ENCODE measurements at places on chromosomes 7 and 10. TPM values are rescaled to one million over a fixed set of nuclear protein-coding genes. Genes with fewer than 3 reads are reported as not detected.
A peak's percentile ranks its signal among the peaks of the same experiment; 100 is the strongest.

DNA sequence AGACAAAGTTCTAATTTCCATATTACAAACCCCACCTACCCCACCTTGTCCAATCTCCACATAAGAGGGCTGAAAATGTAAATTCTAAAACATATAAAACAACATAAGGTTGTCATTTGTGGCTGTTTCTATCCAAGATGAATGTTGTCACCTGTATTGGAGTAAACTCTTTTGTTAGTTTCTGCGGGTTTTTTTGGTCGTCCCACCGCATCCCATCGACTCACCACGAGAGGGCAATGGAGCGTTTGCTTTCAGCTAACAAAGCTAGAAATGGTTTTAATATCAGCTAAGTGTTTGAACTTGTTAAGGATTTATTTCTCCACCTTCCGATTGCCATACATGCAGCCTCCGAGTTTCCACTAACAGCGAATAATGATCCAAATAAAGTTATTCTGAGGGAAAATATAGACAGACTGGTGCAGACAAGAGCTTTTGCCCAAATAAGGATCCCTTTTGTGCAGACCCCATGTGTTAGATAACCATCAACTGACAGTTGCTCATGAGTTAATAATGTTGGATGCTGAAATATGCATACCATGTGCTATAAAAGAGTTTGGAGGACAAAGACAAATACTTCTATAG is 137.2 kb downstream of the ARID5B start:
- DNase-seq: peak; percentile 84

- no peak for DNase-seq
Observed at GRCh38 chr10:57716884-57717283, 550.8 kb downstream of the IPMK start.

The TMEM120A gene
- 138 TPM for total RNA-seq

- no peak for DNase-seq
Observed at GRCh38 chr7:117716707-117717299, 156.4 kb downstream of the CTTNBP2 start.

The ZRANB1 gene
- total RNA-seq: 25.7 TPM

DNA sequence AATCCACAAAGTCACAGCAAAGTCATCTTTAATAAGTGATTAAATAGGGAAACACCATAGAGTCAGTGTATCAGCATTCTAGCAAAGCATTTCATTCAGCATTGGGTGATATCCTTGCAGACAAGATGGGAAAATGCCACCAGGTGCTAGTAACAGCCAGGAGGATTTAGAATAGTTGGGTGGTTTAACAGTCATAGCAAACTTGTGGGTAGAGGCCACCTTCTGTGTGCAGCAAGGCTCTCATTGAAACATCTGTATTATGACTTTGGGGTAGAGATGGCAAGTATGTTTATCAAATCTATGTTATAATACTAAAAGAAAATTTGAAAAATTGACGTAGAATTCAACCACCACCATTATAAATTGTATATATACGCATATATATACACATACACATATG is 26.4 kb upstream of the ADO start:
- DNase-seq: no peak

DNA sequence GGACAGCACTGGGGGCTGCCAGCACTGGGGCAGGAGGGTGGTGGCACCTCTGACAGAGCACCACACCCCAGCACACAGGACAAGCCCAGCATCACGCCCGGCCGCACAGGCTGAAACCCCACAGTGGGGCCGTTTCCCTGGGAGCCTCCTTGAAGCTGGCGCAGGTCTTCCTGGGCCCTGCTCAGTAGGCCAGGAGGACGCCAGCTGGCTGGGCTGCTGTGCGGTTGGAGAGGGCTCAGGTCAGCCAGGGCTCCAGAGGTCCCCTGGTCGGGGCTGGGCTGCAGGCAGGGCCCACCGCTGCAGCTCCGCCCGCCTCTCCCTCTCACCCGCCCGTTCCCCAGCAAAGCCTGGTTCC is 137.3 kb downstream of the TCERG1L start:
- DNase-seq: peak; percentile 64

DNA sequence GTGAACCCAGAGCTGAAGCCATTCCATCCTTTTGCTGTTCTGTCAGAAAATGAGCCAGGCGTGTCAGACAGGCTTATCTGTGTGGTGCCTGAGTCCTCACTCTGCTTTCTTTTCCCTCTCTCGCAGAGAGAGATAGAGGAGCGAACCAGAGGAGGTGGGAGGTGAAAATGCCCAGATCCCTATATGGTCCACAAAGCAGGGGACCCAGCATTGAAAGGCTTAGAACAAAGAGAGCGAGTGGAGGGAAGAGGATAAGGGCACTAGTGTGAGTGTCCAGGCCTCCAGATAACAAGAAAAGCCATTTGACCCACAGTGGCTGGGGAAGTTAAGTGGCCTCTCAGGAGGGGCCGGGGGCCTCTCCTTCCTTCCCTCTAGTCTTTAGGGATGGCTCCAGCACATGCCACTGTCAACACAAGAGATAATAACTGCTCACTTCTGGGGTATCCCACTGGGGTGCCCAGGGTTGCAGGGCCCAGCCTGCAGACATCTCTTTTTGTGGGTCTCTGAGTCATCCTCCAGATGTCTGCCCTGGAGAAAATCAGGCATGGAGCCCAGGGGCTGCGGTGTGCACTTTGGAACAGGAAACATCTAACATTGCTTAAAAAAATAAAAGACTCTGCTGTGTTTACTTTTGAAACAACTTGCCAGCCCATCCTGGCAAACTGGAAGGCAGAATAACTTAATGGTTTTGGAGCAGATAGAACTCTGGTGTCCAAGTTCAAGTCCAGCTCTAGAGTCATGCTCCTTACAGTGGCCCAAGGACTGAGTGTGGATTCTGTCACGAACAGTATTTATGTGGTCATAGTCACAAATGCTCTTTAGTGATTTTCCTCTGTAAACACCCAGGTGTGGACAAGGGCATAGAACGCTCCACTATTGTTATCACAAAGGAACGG is 189.5 kb downstream of the CXCL12 start:
- no peak for DNase-seq

DNA sequence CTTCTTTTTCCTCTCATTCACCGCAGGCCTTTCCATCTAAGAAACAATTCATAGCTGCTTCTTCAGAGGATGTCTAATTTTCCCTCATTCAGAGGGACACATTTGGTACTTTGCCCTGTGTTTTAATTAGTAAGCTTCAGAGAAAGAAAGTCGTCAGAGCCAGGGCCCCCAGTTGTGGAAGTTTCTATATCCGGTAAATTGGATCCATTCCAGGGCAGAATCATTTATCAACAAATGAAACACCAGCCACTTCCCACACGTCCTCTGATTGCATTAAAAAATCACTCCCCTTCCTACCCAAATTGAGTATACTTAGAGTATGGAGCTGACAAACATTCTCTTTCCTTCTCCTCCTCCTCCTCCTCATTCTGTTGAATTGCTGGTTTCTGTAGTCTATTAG is 205.8 kb upstream of the HDAC9 start:
- no peak for DNase-seq

The VWDE gene
- 0.38 TPM for total RNA-seq

DNA sequence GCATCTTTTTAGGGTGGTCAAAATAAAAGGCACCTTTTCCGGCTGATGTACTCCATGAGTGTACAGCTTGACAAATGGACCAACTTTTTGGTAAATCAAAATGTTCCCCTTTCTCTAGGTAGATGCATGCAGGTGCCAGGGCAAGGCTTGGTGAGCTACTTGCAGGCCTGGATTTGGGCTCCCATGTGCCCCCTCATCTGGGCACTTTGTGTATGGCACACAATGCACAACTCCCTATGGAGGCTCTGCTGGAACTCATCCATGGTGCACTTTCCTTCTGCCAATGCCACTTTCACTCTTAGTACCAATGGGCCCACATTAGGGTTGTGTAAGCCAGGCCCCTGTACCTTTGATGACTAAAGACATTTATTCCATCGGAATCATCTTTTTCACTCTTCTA is 300.8 kb downstream of the SDHAF3 start:
- DNase-seq: no peak

- DNase-seq: no peak
Observed at GRCh38 chr7:105015390-105015965, 1.5 kb downstream of the KMT2E start.

GRCh38 chr7:99190359-99191009 is 17.4 kb downstream of the KPNA7 start:
- peak; percentile 66 for DNase-seq

DNA sequence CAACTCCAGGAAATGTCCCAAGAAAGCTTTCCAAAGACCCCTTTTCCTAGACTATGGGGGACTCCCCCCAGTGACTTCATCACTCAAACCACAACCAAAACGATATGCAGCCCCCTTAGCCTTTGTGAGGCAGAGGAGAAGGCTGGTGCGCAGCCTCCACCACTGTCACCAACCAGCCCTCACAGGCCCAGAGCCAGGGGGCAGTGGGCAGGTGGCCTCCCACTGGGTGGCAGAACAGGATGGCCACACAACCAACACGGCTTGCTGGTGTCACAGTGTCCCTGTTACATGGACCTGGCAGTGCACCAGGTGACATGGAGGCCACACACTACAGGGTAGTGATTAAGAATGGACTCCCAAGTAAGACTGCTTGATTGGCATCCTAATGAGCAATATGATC is 172.0 kb downstream of the PLXNA4 start:
- DNase-seq: no peak

DNA sequence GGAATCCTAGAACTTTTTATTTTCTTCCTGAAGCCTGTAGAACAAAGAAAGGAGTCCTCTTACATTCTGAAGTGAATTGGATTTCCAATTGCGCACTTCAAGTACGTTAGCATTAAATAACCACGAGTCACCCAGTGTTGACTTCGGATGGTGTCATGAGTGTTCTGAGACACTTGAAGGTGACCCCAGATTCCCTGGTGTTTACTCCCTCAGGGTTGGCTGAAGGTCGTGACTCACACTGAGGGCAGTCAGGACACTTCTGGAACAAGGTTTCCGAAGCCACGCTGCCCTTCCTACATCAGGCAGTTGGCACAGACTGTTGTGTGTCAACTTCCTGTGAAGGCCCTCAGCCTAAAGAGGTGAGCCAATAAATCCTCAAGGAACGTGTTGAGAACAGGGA is 186.6 kb upstream of the CELF2 start:
- no peak for DNase-seq

GRCh38 chr10:112701878-112702255 is 248.2 kb upstream of the TCF7L2 start:
- DNase-seq: no peak

The HOXA7 gene
- not detected for total RNA-seq

- DNase-seq: no peak
Observed at GRCh38 chr7:11168650-11169170, 195.0 kb downstream of the PHF14 start.

The JAKMIP3 gene
- total RNA-seq: 1.5 TPM

The ASNS gene
- total RNA-seq: 14.3 TPM

The PLXDC2 gene
- 22.6 TPM for total RNA-seq

The ITPRIP gene
- total RNA-seq: 25.4 TPM

- DNase-seq: peak; percentile 89
Observed at GRCh38 chr7:4715410-4715776, 33.3 kb downstream of the FOXK1 start.

The ELAPOR2 gene
- total RNA-seq: 8.9 TPM

The ADRA2A gene
- 1.1 TPM for total RNA-seq

- no peak for DNase-seq
Observed at GRCh38 chr7:139798221-139798620, 20.4 kb upstream of the HIPK2 start.

GRCh38 chr10:75870039-75870645 is 438.7 kb downstream of the LRMDA start:
- no peak for DNase-seq

GRCh38 chr7:137904833-137905232 is 58.1 kb upstream of the DGKI start:
- no peak for DNase-seq

GRCh38 chr7:81094952-81095351 is 176.1 kb upstream of the SEMA3C start:
- no peak for DNase-seq

The GPR146 gene
- 12.6 TPM for total RNA-seq

DNA sequence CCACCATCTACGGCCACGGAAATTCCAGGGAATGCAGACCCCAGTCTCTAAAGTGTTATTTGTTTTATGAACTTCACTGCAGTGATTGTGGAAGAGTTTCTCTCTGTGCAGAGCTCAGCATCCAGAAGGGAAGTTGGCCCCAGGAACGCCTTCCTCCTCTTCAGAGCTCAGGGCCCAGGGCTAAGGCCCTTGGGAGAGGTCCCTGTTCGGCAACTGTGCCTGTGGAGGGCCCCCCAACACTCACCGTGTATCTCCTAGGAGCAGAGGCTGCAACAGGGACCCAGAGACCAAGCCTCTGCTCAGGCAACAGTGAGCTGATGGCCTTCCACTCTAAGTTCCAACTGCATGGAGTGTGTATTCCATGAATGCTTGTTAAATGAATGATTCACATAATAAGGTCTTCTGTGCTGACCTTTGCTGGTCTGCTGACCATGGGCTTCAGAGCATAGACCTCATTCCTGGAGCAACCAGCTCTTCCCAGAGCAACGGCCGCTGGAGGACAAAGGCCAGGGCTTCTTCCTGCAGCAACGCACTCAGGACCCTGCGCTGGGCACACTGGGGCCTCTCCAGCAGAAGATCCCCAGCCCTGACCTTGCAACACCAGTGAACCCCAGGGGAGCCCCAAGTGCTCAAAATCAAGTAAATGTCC is 7.7 kb downstream of the DIP2C start:
- DNase-seq: peak; percentile 55

The ZNF92 gene
- 2.8 TPM for total RNA-seq

DNA sequence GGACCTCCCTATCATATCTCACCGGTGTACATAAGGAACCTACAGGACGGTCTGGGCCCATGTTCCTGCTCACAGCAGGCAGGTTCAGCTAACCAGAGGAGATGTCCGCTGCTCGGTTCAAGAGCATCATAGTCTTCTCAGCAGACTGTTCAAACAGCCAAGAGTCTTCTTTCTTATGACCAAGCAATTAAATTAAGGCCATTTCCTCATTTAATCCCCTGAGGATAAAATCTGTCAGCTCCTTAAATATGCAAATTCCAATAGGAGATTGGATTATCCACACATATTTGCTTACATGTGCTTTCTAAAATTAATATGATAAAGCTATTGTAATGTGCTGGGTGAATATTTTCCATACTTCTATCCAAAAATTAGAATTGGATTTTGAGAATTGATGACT is 59.7 kb downstream of the LMBR1 start:
- DNase-seq: no peak

DNA sequence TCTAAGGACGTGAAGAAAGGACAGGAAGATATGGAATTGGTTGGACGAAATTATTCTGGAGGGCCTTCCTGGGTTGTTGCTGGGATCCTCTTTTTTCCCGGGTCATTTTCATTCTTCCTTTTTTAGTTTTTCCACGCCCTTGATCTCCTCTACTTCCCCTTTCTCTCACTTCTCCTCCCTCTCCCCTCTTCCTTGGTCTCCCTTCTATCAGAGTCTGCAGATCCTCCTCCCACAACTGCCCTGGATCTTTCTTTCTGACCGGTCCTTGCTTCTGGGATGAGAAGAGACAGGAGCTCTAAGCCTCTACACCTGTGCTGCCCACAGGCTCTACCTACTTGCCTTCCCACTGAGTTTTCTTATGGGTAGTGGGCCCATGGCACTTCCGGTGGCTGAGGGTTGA is 103.7 kb upstream of the RELN start:
- no peak for DNase-seq

DNA sequence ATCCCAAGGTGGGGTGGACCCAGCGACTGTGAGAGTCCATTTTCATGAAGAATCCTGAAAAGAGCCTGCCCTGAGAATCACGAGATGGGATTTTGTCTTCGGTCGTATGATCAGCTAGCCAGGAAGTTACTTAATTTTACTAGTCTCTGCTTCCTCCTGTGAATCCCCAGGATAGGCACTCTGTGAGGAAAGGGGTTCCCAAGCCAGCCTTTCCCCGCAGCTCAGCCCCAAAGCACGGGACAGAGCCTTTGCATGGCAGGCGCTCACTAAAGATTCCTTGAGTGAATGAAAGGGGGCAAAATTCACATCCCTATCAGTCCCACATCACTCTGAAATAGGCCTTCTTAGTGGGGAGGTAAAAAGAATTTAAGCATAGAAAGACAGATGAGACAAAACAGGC is 219.6 kb downstream of the ADARB2 start:
- no peak for DNase-seq
